ENCODE measurements at places on chromosomes 11 and 22. TPM values are rescaled to one million over a fixed set of nuclear protein-coding genes. Genes with fewer than 3 reads are reported as not detected.
A peak's percentile ranks its signal among the peaks of the same experiment; 100 is the strongest.

SDHD gene
- total RNA-seq, result 164 TPM

OR51F2 gene
- total RNA-seq, result not detected

NNMT gene
- 15.4 TPM for total RNA-seq

GSTP1 gene
- 928 TPM for total RNA-seq

TRIM68 gene
- total RNA-seq, result 15.0 TPM

KCNK7 gene
- total RNA-seq, result 0.46 TPM

CNTF gene
- 1.3 TPM for total RNA-seq

LIF gene
- 0.77 TPM for total RNA-seq

ANO5 gene
- total RNA-seq, result 3.6 TPM

ANO3 gene
- 0.28 TPM for total RNA-seq

NXPE1 gene
- not detected for total RNA-seq

NFAM1 gene
- 14.4 TPM for total RNA-seq

INS gene
- not detected for total RNA-seq

OR10D3 gene
- total RNA-seq, result not detected

SAA1 gene
- 44.4 TPM for total RNA-seq

HTR3A gene
- not detected for total RNA-seq

DNA sequence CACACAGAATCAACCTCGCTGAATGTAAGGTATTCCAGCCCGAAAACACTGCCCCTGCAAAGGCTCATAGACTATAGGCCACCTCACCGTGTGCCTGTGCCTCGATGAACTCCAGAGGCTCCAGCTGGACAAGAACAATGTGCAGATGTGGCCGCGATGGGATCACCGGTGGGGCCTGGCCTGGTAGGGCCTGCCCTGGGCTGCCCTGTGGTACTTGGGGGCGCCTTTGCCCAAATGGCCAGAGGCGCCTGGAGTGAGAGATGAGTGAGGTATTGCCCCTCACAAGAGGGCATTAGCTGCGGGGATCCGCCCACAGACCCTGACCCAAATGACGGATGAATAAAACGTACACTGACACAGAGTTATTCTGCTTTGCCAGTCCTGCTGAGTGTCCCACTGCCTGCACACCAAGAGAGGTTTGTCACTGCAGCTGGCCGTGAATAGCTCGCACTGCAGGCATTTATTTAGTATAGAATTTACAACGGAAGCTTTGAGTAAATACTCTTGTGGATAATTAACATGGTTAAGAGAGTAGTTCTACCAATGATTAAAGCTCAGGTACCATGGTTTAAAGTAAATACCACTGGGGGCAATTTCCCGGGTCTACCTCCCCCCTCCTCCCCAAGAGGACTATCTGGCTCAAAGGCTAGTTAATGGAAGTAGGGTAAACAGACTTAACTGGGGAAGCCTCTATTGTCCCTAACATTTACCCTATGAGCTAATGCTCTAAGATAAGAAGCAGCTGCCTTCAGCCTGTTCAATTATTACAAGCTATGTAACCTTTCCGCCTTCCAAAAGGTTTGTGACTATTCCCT, 101.1 kb upstream of the IGLL5 start:
- DNase-seq, result no peak
- no peak overlapping the region for H3K4me3 ChIP-seq
- H3K4me1 ChIP-seq, result peaks cover 1% of the 10 kb centered on the region
- H3K27ac ChIP-seq, result no peak overlapping the region

- DNase-seq, result no peak
- H3K27ac ChIP-seq, result no peak overlapping the region
- peaks cover 5% of the 10 kb centered on the region for H3K36me3 ChIP-seq
- no peak overlapping the region for H3K4me3 ChIP-seq
- peaks cover 6% of the 10 kb centered on the region for H3K4me1 ChIP-seq
Measured at GRCh38 chr22:25623310-25623734, 58.8 kb downstream of the GRK3 start.

DNA sequence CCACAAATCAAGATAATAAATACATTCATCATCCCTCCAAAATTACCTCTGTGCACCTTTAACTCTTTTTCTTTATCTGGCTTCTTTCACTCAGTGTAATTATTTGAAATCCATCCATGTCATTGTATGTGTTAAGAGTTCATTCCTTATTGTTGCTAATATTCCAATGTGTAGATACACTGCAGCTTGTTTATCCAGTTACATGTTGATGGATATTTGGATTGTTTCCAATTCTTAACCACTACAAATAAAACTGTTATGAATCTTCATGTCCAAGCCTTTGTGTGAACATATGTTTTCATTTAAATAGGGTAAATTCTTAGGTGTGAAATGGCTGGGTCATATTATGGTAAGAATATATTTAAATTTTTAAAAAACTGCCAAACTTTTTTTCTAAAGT, 323.3 kb upstream of the NCAM1 start:
- H3K4me3 ChIP-seq, result no peak overlapping the region
- peak; percentile 54 for DNase-seq
- no peak overlapping the region for H3K27ac ChIP-seq
- no peaks in the 10 kb centered on the region for H3K36me3 ChIP-seq

- no peak overlapping the region for H3K27ac ChIP-seq
- no peaks in the 10 kb centered on the region for H3K4me1 ChIP-seq
- DNase-seq, result no peak
- no peaks in the 10 kb centered on the region for H3K36me3 ChIP-seq
Measured at GRCh38 chr22:30088468-30088867, 8.2 kb downstream of the HORMAD2 start.

GRCh38 chr11:120392793-120393192, 56.6 kb downstream of the ARHGEF12 start:
- H3K27me3 ChIP-seq, result no peaks in the 10 kb centered on the region
- no peak for DNase-seq
- H3K36me3 ChIP-seq, result no peaks in the 10 kb centered on the region
- H3K4me3 ChIP-seq, result no peak overlapping the region

DNA sequence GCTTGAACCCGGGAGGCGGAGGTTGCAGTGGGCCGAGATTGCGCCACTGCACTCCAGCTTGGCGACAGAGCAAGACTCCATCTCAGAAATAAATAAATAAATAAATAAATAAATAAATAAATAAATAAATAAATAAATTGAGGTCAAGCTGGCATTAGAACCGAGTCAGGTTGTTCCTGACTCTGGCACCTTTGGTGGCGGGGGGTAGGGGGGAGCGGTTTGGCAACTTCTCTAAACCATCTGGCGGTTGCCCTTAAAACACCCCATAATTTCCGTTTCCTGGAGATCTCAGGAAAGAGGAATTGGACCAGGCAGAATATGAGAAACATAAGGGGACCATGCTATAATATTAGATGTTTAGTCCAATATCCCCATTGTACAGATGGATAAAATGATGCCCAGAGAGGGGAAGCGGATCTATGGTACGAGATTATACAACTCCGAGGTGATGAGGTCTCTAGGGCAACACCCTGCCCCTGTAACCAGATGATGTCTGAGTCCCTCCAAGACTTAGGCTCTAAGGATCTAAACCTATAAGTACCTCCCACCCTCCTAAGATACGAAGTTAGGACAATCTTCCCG, 785 bp downstream of the CLPB start:
- peaks cover 5% of the 10 kb centered on the region for H3K4me1 ChIP-seq
- no peak for DNase-seq
- H3K4me3 ChIP-seq, result peak overlapping the region; percentile 51
- H3K27ac ChIP-seq, result peak overlapping the region; percentile 88
- no peaks in the 10 kb centered on the region for H3K27me3 ChIP-seq

- H3K36me3 ChIP-seq, result no peaks in the 10 kb centered on the region
- no peak overlapping the region for H3K4me3 ChIP-seq
- no peaks in the 10 kb centered on the region for H3K4me1 ChIP-seq
- H3K27ac ChIP-seq, result no peak overlapping the region
- no peaks in the 10 kb centered on the region for H3K27me3 ChIP-seq
Measured at GRCh38 chr22:49259839-49260615, 567.6 kb downstream of the BRD1 start.

GRCh38 chr22:25025491-25026400, 73.2 kb downstream of the KIAA1671 start:
- no peaks in the 10 kb centered on the region for H3K36me3 ChIP-seq
- peak overlapping the region; percentile 57 for H3K27ac ChIP-seq
- no peaks in the 10 kb centered on the region for H3K27me3 ChIP-seq
- no peaks in the 10 kb centered on the region for H3K4me1 ChIP-seq
- DNase-seq, result no peak
- no peak overlapping the region for H3K4me3 ChIP-seq

DNA sequence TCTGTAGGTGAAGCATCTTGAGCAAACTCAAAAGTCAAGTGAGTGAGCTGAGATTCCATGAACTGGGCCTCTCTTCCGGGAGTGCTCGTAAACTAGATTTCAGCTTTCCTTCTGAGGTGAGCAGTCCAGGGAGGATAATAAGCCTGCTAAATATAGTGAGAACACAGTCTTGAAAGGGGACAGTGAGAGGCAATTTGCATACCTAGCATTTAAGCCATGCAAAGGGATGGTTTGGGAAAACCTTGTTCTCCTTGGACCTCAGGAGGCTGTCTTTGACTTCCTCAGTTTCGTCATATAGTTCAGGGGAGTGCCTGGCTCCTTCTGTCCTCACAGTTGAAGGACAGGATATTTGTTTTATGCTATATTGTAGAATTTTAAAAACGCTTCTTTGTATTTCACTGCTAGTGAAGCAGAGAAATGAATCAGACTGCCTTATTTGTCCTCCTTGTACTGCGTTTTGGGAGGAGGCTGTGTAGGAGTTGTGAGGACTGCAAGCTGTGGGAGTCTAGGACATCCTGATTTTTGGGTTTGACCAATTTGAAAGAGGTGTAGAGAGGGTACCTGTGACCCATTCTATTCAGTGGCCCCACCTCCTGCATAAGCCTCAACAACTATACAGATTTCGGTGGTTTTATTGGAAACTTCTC, 11.0 kb upstream of the SORL1-AS1 start:
- H3K36me3 ChIP-seq, result no peaks in the 10 kb centered on the region
- H3K27me3 ChIP-seq, result no peaks in the 10 kb centered on the region
- H3K4me3 ChIP-seq, result no peak overlapping the region
- H3K27ac ChIP-seq, result no peak overlapping the region
- peaks cover 14% of the 10 kb centered on the region for H3K4me1 ChIP-seq

- no peaks in the 10 kb centered on the region for H3K27me3 ChIP-seq
- no peak overlapping the region for H3K27ac ChIP-seq
- no peak for DNase-seq
Measured at GRCh38 chr11:57946628-57947027, 77.1 kb upstream of the OR9Q1 start.

GRCh38 chr11:131978351-131978750, 607.9 kb downstream of the NTM start:
- no peaks in the 10 kb centered on the region for H3K36me3 ChIP-seq
- H3K4me3 ChIP-seq, result no peak overlapping the region
- H3K27me3 ChIP-seq, result no peaks in the 10 kb centered on the region
- peaks cover 8% of the 10 kb centered on the region for H3K4me1 ChIP-seq
- no peak for DNase-seq

DNA sequence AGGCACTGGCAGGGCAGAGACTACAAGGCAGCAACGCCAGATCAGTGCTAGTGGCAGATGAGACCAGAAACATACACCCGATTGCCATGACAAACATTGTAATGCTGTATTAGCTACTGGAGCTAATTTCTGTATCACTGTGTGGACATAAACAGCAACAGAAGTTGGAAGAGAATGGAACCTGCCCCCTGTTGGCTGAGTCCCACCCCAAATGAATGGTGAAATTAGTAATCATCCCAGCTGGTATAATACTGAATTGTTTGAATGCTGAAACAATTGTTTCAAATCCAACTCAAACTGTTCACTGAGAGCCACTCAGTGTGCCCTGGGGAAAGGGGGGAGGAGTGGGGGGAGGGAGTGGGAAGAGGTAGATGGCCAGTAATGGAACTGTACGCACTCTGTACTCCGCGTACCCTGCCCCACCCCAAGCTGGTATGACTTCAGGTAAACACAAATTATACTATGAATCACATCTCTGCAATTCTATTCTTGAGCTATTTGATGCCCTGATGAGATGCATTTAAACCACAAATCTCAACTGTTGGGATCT, 11.2 kb upstream of the BIRC3 start:
- H3K27me3 ChIP-seq, result no peaks in the 10 kb centered on the region
- DNase-seq, result no peak
- H3K36me3 ChIP-seq, result no peaks in the 10 kb centered on the region
- H3K27ac ChIP-seq, result peak overlapping the region; percentile 88

DNA sequence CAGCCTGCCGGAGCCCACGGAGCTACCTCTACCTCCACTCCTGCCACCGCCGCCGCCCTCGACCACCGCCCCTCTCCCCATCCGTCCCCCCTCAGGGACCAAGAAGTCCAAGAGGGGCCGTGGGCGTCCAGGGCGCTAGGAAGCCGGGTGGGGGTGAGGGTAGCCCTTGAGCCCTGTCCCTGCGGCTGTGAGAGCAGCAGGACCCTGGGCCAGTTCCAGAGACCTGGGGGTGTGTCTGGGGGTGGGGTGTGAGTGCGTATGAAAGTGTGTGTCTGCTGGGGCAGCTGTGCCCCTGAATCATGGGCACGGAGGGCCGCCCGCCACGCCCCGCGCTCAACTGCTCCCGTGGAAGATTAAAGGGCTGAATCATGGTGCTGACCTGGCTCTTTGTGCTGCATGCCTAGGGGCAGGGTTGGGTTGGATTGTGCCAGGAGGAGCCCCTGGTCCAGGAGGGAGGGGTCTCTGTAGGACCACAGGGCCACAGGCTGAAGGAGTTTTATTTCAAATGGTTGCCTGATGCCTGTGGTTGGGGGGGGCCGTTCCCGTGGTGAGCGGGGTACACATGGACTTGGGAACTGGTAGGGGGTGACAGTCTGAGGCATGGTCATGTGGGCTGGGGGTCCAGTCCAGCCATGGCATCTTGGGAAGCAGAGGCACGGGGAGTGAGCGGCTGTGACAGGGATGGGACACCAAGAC, 2.3 kb downstream of the PTPRCAP start:
- H3K36me3 ChIP-seq, result no peaks in the 10 kb centered on the region
- H3K27ac ChIP-seq, result no peak overlapping the region
- DNase-seq, result no peak
- H3K4me1 ChIP-seq, result no peaks in the 10 kb centered on the region

DNA sequence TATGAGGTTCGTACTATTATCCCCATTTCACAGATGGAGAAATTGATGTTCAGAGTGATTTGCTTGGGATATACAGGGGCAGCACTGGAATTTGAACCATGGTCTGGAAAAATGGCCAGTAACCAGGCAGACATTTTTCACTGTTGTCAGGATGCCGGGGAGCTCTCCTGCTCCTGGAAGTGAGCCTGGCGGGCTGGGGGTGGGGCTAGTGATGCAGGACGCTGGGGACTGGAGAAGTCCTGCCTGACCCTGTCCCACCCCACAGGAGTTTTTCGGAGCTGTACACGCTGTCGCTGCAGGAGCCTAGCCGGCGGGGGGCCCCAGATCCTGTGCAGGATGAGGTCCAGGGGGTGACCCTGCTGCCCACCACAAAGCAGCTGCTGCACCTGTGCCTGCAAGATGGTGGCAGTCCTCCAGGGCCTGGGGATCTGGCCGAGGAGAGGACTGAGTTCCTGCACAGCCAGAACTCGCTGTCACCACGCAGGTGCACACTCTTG, 11.1 kb downstream of the SIPA1 start:
- no peaks in the 10 kb centered on the region for H3K4me1 ChIP-seq
- H3K36me3 ChIP-seq, result peaks cover 5% of the 10 kb centered on the region
- H3K27me3 ChIP-seq, result no peaks in the 10 kb centered on the region
- no peak for DNase-seq

GRCh38 chr22:30277547-30278344, 11.1 kb upstream of the OSM start:
- H3K27me3 ChIP-seq, result no peaks in the 10 kb centered on the region
- H3K4me3 ChIP-seq, result no peak overlapping the region
- peak overlapping the region; percentile 20 for H3K27ac ChIP-seq
